ENCODE measurements at places on chromosomes 7 and 10.

GRCh38 chr7:114649689-114650088, 235.1 kb downstream of the FOXP2 start:
- no peak for DNase-seq

- DNase-seq = no peak
Observed at GRCh38 chr7:43749383-43749940, 9.0 kb upstream of the BLVRA start.

DNA sequence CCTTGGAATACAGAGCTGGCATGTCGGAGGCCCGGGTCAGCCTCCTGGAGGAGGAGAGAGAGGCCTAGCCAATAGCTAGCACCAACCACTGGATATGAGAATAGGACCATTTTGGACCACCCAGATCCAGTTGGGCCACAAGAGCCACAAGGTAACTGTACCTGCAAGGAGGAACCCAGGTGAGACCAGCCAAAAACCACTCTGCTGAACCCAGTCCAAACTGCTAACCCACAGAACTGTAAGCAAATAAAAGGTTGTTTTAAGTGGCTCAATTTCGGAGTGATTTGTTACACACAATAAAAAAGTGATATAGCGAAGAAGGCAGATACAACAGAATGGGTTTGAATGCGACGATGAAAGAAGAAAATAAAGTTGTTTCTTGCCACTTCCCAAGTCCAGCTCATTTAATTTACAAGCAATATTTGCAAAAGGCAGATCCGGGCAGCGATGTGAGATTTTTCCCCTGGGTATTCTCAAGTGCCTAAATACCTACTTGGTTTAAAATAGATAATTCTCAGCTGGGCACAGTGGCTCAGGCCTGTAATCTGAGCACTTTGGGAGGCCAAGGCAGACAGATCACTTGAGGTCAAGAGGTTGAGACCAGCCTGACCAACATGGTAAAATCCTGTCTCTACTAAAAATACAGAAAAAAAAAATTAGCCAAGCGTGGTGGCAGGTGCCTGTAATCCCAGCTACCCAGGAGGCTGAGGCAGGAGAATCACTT, 23.1 kb downstream of the ZNF467 start:
- no peak for DNase-seq

DNA sequence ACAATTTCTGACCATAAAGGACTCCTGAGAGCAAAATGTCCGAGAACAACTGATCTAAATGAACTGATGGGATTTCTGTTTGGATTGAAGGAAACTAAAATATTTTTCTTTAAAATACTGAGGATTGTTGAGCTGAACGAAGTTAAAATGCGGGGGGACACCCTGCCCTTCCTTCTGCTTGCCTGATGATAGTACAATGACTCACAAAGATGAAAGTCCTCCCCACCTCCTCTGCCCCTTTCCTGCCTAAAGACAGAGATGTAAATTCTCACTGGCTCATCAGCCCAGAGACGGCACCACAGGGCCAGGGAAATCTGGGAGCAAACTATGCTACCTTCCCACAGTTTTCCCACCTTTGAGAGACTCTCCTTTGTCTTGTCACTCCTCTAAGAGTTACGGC, 180.6 kb downstream of the PHTF2 start:
- DNase-seq = no peak

GRCh38 chr7:31878875-31879274, 191.3 kb downstream of the PDE1C start:
- no peak for DNase-seq

DNA sequence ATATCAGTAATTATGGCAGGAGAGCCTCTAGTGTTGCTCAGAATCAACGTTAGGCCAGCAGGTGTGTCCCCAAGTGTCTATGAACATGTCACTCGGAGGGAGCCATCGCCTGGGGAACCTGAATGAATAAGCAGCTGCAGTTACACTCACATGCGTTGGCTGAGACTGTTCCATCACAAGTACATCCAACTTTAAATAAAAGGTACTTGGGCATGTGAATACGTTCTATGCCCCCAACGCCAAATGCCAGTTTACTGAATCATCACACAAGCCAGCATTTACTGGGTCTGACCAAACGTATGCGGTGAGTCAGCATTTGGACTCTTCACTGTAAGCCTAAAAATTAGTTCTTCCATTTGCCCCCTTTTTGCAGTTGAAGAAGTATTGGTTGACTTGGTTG, 207.6 kb upstream of the PLXNA4 start:
- DNase-seq = no peak

DNA sequence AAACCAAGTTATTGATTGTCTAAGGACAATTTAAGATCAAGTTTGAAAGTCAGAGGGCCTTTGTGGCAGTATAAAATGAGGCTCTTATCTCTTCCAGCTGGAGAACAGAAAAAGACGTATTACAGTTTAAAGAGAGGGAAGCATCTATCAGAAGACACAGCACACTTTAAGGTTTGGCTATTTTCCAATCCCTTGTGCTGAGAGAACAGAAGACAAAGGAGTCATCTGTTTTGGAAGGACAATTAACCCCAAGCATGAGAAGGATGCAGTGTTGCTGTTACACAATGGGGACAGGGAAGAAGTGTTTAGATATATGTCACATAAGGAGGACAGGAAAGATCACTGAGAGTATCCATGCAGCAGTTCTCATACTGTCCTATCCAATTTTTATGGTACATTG, 1224.2 kb upstream of the SORCS1 start:
- DNase-seq = no peak

All from CD4-positive, alpha-beta T cell treated with Interleukin-6 at 100 ng/mL for 8 hours (primary cell).